ENCODE measurements at places on chromosomes 7 and 10.
A peak's percentile ranks its signal among the peaks of the same experiment; 100 is the strongest.

DNA sequence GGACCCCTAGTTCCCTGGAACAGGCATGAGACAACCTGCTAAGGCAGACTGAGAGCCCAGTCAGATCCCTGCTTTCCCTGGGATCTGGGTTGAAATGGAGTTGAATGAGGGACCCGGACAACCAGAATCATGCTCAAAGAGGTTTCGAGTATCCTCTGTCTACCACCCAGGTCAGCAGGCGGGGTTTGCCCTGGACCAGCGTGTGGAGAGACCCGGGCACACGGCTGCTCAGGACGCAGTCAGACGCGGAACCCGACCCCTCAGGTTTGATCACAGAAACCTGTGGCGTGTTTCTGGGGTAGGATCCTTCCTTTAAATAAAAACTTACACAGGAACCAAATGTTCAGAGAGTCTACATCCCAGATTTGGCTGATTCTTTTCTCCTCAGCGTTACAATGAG lies 330.6 kb downstream of the PTPRN2 start:
- no peak for DNase-seq

DNA sequence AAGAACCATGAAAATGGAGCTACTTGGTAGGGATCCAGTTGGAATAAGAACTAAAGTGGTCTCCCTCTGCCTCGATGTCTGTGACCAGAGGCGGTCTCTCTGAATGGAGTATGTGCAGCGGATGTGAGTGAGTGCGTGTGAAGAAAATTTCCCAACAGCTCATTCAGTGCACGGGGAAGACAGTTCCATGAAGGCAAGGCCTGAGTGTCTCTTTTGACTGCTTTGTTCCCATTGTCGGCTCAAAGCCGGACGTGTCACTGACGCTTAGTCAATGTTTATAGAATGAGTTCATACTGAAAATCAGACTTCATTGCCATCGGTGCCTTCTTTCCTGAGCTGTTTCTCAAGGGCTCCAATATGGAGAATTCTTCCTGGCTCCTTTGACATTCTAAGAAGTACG lies 55.3 kb upstream of the GRB10 start:
- no peak for DNase-seq

DNA sequence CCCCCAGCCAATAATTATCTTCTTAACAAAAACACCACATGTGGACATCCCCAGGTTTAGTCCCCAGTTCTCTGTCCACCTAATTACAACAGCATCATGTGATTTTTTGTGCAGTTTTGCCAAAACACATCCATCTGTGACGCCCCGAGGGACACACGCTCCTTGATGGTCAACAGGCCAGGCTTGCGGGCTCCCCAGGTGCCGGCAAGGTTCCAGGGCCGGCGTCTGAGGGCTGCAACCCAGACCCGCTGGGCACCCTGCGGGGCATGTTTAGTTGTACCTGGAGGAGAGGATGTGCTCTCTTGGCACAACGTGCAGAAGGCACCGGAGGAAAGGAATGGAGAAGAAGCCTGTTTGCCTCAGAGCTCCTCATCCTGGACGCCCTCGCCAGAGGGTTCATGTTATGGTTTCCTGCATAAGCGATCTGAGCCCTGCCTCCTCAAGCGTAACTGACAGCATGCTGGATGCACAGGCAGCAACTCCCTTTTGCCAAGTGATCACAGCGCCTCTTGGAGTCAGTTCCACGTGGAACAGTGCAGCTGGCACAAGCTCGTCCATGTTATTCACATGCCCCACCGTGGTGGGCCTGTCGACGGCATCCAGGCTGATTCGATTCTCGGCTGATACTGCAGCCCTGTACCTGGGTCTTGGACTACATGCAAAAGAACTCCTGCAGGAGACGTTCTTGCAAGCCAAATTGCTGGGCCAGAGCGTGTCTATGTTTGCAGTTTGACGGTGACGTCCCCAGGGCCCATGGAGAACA lies 41.6 kb downstream of the JAKMIP3 start:
- no peak for DNase-seq

- no peak for DNase-seq
These were observed 52.5 kb upstream of the UNC5B start for GRCh38 chr10:71159892-71160291.

DNA sequence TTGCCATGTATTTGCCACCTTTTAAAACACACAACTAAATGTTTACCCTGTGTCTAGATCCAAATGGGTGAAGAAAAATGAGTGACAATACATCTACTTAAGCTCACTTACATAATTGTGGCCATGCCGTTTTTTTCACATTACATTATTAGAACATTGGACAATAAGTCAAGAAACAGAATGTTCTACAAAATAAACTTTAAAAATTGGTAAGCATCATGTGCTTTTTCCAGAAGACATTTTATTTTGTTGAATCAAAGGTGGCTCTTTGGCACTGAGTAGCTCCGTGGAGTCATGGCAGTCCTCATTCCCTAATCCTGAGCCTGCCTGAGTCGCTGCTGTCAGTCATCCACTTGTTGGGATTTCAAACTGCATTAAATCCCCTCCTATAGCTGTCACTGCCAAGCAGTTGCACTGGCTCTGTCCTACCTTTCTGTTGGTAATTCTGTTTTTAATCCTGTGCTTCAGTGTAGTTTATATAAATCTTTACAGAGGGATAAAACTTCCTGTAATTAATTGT lies 32.3 kb downstream of the CAV1 start:
- DNase-seq: no peak

GRCh38 chr10:60894786-60895185 lies 49.2 kb downstream of the RHOBTB1 start:
- DNase-seq: no peak

GRCh38 chr7:146772601-146773000 lies 656.0 kb downstream of the CNTNAP2 start:
- DNase-seq: peak; percentile 61

DNA sequence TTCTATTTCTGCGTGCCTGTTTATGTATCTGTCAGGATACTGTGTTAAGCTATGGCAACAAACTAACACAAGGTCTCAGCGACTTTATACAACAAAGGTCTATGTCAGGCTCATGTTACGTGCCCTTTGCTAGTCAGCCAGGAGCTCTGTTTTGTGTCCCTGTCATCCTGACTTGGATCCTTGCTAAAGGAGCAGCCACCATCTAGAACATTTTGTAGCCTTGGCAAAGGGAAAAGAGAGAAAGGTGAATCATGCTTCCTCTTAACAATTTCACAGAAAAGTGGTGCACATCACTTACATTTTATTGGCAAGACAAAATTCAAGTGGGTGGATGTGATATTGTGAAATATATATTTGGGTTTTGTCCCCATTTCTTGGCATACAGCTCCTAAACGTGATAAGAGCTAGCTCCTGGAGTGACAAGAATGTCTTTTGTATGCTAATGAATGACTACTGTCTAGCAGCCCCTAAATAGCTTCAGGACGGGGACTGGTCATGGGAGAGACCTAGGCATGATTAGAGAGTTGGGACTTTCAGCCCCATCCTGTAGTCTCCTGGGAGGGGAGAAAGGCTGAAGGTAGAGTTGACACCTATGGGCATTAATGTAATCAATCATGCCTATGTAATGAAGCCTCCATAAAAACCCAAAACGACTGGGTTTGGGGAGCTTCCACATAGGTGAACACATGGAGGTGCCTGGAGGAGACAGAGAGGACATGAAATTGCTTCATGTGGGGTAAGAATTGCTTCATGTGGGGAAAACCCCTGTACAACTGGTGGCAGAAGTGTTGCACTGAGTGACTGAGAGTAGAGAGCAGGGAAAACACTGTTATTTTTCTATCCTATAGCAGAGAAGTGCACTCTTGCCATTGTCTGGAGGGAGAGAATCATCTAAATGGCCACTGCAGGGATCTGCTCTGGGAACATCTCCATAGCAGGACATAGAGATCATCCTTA lies 33.0 kb downstream of the MRPL32 start:
- DNase-seq: no peak

DNA sequence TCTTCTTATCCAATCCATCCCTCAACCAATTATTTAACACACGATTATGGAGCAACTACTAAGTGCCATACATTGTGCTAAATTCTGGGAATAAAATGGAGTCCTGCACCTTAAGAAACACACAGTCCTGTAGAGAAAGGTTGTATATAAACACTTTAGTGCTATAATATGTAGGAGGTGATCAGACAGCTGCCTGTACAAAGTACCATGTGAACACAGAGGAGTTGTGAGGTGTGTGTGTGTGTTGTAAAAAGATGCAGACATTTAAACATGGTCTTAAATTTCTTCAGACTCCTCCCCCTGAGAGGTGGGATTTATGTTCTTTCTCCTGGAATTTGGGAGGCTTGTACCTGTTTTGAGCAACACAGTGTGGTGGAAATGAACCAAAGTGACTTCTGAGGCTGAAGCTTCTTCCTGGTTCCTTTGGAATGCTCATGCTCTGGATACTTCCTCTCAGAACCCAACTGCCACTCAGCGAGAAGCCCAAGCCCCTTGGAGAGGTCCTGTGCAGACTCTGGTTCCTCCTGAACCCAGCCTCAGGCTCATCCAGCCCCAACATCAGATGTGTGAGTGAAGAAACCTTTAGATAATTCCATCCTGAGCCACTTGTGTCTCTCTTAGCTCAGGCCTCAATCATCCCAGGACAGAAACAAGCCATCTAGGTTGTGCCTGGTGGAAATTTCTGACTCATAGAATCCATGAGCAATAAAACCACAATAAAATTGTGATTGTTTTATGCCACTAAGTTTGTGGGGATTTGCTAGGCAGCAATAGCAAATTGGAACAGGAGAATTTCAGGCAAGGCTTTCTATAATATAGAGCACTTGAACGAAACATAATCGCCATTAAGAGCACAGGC lies 161.2 kb upstream of the FAM3C start:
- DNase-seq: no peak

DNA sequence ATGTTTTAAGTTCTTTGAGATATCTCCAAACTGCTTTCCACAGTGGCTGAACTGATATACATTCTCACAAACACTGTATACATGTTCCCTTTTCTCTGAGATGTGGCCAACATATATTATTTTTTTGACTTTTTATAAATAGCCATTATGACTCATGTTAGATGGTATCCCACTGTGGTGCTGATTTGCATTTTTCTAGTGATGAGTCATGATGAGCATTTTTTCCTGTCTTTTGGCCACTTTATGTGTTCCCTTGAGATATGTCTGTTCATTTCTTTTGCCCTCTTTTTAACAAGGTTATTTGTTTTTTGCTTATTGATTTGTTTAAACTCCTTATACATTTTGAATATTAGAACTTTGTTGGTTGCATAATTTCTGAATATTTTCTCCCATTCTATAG lies 1055.1 kb downstream of the NXPH1 start:
- DNase-seq: peak; percentile 8

DNA sequence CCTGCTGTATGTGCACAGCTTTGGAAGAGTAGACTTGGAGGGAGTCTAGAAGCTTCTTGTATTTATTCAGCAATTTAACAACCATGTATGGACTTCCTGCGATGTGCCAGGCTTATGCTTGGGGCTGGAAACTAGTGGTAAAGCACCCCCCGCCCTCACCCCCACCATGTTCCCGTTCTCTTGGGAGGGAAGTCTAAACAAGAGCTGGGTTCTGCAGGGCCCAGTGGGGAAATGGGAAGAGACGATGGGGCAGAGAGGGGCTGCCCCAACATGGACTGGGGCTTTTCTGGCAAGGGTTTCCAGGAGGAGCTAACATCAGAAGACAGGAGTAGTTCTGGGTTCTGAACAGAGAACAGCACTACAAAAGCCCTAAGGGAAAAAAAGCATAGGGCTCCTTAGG lies 8.0 kb downstream of the RASSF4 start:
- no peak for DNase-seq

DNA sequence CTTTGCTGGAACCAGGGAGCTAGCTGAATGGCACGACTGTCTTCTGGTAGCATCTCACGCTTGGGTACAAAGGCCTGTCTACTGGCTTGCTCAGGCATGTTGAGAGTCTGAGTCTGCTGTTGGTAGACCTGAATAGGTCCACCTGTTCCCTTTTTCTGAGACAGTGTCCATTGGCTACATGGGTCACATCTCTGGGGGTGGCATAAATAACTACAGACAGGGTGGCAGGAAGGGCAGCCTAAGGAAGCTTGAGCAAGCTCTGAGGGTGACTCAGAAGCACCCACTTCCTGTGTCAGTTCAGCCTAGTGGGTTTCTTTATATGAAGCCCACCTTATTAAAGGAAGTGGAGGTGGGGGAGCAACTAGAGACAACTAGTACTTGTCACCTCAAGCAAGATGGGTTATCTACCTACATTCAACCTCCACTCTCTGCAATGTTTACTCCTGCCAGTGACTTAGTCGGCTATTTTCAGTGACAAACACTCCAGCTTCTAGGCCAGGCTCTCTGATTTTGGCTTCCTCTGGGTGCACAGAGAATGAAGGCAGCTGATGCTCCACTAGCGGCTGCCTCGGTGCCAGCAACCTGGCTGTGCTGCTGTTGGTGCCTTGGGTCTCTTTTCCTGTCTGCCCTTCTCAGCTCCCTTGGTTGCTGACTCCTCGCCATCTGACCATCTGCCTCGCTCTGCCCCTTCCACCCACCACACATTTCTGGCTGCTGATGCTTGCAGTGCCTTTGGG lies 5.7 kb upstream of the ZYX start:
- DNase-seq: peak; percentile 65

All from hematopoietic multipotent progenitor cell treated with erythropoietin and hydrocortisone succinate and interleukin-3 and kit ligand, for 6 days (in vitro differentiated cells).